ENCODE measurements at places on chromosomes 4 and X.
A peak's percentile ranks its signal among the peaks of the same experiment; 100 is the strongest.

DNA sequence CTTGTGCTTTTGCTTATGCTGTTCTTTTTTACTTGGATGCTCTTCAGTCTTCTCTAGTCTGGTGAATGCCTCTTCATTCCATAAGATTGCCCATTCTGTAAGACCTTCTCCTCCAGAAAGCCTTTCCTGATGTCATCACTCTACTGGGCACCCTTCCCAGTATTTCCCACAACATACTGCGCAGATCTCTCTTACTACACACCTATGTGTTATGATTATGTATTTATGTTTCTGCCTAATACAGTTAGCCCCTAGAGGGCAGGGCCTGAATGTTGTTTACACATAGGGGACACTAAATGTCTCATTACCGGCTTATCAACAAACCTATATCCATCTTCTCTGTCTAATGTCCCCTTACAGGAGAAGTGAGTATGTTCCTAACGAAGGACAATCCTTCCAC lies 21.1 kb downstream of the AIFM1 start:
- no peak overlapping the region for H3K4me3 ChIP-seq
- no peaks in the 10 kb centered on the region for H3K27me3 ChIP-seq
- H3K36me3 ChIP-seq = peaks cover 22% of the 10 kb centered on the region

GRCh38 chr4:73281982-73282381 lies 23.4 kb upstream of the ANKRD17 start:
- DNase-seq = no peak
- no peak overlapping the region for H3K27ac ChIP-seq
- no peaks in the 10 kb centered on the region for H3K4me1 ChIP-seq
- H3K4me3 ChIP-seq = no peak overlapping the region
- H3K36me3 ChIP-seq = no peaks in the 10 kb centered on the region

GRCh38 chr4:110184140-110184790 lies 14.2 kb downstream of the ELOVL6 start:
- no peaks in the 10 kb centered on the region for H3K4me1 ChIP-seq
- no peak for DNase-seq
- H3K36me3 ChIP-seq = no peaks in the 10 kb centered on the region
- no peak overlapping the region for H3K27ac ChIP-seq
- no peak overlapping the region for H3K4me3 ChIP-seq

DNA sequence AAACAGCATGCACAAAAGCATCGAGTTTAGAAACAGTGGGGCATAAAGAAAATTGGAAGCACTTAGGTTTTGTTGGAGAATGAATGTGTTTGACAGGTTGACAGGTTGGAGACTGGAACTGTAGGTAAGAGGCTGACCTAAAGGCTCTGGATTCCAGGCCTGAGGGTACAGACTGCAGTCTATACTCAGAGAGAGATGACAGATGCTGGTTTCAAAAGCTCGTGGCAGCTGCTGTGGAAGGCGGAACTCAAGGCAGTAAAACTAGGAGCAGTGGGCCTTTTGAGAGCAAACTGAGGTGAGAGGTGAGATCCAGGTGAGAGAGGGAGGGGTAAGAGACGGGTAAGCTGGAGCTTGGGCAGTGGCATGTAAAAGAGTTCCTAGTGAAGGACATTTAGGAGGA lies 415.2 kb downstream of the TRIML1 start:
- H3K4me1 ChIP-seq = no peaks in the 10 kb centered on the region
- H3K36me3 ChIP-seq = no peaks in the 10 kb centered on the region
- H3K27me3 ChIP-seq = no peaks in the 10 kb centered on the region
- H3K27ac ChIP-seq = no peak overlapping the region
- no peak for DNase-seq

DNA sequence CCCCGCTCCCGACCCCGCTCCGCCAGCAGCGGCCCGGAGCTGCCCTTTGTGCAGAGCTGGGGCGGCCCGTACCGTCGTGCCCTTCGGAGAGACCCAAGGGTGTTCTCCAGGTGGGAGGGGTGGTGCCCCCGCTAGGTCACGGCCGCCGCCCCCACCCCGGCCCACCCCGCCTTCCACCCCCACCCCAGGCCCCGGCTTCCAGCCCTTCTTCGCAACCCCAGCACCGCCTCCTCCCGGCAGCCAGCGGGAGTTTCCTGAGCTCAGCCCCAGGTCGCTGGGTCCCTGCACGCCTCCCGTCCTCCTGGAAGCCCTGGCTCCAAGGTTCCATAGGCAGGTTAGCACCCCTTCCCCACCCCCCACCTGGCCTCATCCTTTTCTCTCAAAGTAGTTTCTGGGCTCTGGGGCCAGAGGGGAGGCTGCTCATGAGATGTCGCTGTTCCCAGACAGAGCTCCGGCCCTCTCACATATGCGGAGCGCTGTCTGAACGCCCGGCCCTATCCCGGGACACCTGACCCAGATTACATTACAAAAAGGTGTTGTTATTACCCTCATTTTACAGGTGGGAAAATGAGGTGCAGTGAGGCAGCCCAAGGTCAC lies 25.2 kb upstream of the FGFR3 start:
- peak overlapping the region; percentile 50 for H3K27ac ChIP-seq
- H3K36me3 ChIP-seq = no peaks in the 10 kb centered on the region
- H3K4me1 ChIP-seq = peaks cover 75% of the 10 kb centered on the region
- H3K4me3 ChIP-seq = peak overlapping the region; percentile 56
- no peak for DNase-seq
- peaks cover 38% of the 10 kb centered on the region for H3K27me3 ChIP-seq

- DNase-seq = no peak
- no peaks in the 10 kb centered on the region for H3K27me3 ChIP-seq
- no peaks in the 10 kb centered on the region for H3K36me3 ChIP-seq
- H3K27ac ChIP-seq = no peak overlapping the region
Observed at GRCh38 chr4:119184128-119184527, 28.4 kb upstream of the USP53 start.

- H3K27me3 ChIP-seq = no peaks in the 10 kb centered on the region
- no peak overlapping the region for H3K4me3 ChIP-seq
- H3K36me3 ChIP-seq = no peaks in the 10 kb centered on the region
- DNase-seq = no peak
Observed at GRCh38 chr4:23348789-23349498, 540.9 kb downstream of the PPARGC1A start.

DNA sequence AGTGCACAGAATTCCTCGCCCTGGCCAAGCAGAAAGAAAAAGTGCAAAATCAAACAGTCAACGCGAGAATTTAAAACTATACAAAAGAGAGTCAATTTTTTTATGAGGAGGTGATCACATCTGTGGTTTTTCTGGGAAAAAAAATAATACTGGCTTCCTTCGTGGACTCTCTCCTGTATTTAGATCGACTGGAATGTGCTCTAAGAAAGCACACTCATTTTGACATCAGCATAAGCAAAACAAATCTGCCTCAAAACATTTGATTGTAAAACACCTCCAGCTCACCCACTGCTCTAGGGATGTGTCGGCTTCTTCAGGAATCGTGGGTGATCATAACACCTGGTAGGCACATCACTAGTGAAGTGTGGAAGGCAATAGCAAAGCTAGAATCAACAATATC lies 417.4 kb upstream of the FAT1 start:
- no peak overlapping the region for H3K27ac ChIP-seq
- DNase-seq = no peak
- H3K4me1 ChIP-seq = no peaks in the 10 kb centered on the region
- no peaks in the 10 kb centered on the region for H3K36me3 ChIP-seq
- H3K4me3 ChIP-seq = no peak overlapping the region

DNA sequence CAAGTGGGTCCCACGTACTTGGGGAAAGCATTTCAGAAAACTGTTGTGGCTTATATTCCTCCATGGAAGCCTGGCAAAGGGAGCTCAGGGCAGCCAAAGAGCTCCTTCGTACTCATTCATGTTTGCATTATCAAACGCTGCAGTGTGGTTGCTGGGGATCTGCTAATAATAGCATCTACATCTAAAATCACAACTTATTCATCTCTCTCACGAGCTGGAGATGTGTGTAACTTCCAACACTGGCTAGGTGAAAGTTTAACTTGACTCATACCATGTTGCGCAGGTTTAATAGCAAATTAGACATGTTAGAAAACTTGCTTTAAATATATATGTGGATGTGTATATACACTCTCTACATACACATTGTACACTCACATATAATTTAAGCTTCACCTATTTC lies 415.1 kb downstream of the AFF2 start:
- H3K27me3 ChIP-seq = no peaks in the 10 kb centered on the region
- H3K4me1 ChIP-seq = no peaks in the 10 kb centered on the region
- H3K27ac ChIP-seq = no peak overlapping the region
- no peak overlapping the region for H3K4me3 ChIP-seq

DNA sequence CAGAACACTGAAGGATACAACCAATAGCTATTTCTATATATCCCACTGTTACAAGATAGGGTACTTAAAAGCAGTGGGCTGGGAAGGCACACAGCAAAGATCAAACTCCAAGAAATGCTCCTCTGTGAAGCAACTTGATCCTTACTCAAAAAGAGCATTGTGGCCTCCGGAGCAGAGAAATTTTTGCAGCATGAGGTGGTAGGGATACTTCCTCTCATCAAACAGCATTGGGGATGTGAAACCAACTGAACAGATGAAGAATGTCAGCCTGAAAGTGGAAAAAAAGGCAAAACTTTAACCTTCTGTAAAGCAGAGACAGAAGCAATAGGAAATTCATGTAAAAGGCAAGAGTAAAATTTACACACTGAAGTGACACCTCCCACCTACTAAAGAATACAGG lies 92.2 kb downstream of the HUWE1 start:
- no peak for DNase-seq
- no peak overlapping the region for H3K27ac ChIP-seq
- peaks cover 57% of the 10 kb centered on the region for H3K36me3 ChIP-seq

DNA sequence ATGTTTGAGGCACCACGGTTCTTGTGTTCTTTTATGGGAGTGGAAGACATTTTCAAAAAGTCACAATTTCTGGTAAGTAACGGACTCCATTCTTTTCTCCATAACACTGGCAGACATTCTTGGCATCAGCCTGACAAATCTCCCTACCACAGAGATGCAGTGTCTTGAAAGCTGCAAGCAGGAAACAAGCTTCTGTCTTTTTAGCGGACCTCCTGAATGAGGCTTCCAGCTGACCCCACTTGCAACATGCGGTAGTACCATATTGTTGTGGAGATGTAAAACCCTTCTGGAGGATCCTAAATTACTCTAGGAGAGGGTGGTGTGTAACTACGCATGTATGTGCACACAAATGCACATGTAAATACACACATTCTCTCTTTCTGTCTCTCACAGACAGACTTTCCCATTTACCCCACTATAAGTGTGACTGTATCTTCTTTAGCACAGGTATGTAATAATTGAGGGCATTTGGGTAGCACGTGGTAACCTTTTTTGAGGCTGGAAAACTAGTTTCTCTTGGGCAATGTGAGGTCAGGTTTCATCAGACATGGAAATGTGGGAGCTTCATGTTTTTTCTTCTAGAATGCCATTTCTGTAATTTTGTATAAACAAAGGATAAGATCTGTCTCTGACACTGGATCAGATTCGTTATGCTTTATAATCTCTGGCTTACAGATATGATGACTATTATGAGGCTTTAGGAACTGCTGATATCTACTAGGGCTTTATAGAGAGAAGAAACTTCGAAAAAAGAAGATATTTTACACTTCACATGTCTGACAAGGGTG lies 130.1 kb downstream of the MGST2 start:
- no peak overlapping the region for H3K4me3 ChIP-seq
- peaks cover 13% of the 10 kb centered on the region for H3K4me1 ChIP-seq
- no peak overlapping the region for H3K27ac ChIP-seq
- no peak for DNase-seq
- H3K27me3 ChIP-seq = no peaks in the 10 kb centered on the region
- H3K36me3 ChIP-seq = no peaks in the 10 kb centered on the region

DNA sequence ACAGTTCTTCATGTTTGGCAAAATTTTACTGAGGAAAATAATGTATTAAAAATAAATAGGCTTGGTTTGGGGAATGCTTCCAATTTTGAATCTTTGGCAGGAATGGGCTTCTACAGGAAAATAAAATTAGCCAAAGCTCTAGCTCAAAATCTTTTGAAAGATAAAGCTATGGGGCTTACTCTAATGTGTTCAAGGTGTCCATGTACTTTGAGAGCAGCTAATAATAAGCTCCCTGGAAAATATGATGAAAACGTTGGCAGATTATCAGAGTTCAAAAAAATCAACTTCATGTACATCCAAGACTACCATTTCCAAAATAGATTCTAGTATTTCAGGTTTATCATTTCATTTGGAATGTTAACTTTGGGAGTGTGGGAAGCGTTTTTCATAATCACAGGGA lies 158.4 kb downstream of the EMCN start:
- no peaks in the 10 kb centered on the region for H3K4me1 ChIP-seq
- no peaks in the 10 kb centered on the region for H3K27me3 ChIP-seq
- no peak overlapping the region for H3K4me3 ChIP-seq
- H3K36me3 ChIP-seq = no peaks in the 10 kb centered on the region
- no peak overlapping the region for H3K27ac ChIP-seq
- no peak for DNase-seq

- H3K4me3 ChIP-seq = no peak overlapping the region
- no peaks in the 10 kb centered on the region for H3K36me3 ChIP-seq
Observed at GRCh38 chr4:20462426-20463175, 210.9 kb downstream of the SLIT2 start.

DNA sequence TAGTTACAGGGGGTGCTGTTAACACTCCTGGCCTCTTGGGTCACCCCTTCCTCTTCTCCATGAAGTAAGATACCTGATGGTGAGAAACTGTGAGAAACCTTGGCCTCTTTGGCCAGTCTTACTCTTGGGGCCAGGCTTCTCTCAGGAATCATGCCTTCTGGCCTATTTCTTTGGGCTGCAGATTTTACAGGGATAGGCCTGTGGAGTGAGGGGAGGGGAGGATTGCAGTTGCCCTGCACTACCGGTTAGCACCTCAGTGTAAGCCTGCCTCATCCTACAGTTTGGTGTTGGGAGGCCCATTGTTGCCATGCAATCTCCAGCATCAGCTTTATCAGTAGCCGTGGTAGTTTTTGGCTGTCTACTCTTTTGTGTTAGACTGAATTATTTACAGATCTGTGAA lies 7.6 kb upstream of the PGRMC2 start:
- no peak overlapping the region for H3K4me3 ChIP-seq
- no peak for DNase-seq
- no peak overlapping the region for H3K27ac ChIP-seq
- H3K27me3 ChIP-seq = no peaks in the 10 kb centered on the region
- H3K36me3 ChIP-seq = no peaks in the 10 kb centered on the region

- H3K4me1 ChIP-seq = no peaks in the 10 kb centered on the region
- no peaks in the 10 kb centered on the region for H3K36me3 ChIP-seq
- no peaks in the 10 kb centered on the region for H3K27me3 ChIP-seq
- DNase-seq = no peak
Observed at GRCh38 chrX:8748855-8749254, 16.9 kb upstream of the ANOS1 start.

GRCh38 chr4:142378179-142378578 lies 467.9 kb downstream of the INPP4B start:
- H3K36me3 ChIP-seq = no peaks in the 10 kb centered on the region
- no peak overlapping the region for H3K27ac ChIP-seq
- H3K27me3 ChIP-seq = no peaks in the 10 kb centered on the region
- peaks cover 23% of the 10 kb centered on the region for H3K4me1 ChIP-seq

DNA sequence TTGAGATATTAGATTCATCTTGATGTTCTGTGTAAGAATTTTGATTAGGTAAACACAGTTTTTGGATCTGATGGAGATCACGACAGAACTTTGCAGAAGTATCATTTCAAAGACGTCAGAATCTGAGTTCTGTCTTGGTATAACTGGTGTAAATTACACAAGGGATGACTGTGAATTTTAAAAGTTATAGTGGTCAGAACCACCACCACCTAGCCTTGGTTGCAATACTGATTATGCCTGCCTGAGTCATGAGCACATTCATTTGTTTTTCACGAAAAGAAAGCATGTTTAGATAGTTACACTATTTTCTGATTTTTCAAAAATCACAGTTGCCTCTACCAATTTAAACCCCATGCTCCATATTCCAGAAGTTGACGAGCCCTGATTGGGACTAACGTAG lies 54.8 kb downstream of the ZFX start:
- no peak overlapping the region for H3K4me3 ChIP-seq
- peaks cover 7% of the 10 kb centered on the region for H3K4me1 ChIP-seq
- H3K27ac ChIP-seq = no peak overlapping the region
- peaks cover 8% of the 10 kb centered on the region for H3K36me3 ChIP-seq

Data from suprapubic skin (tissue), 4 donors.